BJ (cell line): ENCODE measurements at places on chromosomes 2 and 18.

DNA sequence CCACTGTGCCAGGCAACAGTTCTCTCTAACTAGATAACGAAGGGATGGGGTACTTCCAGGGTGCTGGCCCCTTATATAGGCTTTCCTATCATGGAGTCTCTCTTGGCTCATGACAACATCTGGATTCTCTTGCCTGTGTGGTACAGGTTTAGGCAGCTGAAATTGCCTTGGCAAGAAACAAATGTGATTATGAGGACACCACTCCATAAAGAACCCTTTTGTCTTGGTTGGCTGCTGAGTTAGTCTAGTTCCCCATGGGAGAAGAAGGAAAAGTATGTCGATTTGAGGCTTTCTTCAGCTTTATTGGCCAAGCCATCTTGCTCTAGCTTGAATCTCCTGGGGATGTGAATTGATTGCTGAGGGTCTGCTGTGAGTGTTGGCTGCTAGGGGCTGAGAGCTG is 76.3 kb upstream of the ZCCHC2 start:
- DNase-seq: no peak

DNA sequence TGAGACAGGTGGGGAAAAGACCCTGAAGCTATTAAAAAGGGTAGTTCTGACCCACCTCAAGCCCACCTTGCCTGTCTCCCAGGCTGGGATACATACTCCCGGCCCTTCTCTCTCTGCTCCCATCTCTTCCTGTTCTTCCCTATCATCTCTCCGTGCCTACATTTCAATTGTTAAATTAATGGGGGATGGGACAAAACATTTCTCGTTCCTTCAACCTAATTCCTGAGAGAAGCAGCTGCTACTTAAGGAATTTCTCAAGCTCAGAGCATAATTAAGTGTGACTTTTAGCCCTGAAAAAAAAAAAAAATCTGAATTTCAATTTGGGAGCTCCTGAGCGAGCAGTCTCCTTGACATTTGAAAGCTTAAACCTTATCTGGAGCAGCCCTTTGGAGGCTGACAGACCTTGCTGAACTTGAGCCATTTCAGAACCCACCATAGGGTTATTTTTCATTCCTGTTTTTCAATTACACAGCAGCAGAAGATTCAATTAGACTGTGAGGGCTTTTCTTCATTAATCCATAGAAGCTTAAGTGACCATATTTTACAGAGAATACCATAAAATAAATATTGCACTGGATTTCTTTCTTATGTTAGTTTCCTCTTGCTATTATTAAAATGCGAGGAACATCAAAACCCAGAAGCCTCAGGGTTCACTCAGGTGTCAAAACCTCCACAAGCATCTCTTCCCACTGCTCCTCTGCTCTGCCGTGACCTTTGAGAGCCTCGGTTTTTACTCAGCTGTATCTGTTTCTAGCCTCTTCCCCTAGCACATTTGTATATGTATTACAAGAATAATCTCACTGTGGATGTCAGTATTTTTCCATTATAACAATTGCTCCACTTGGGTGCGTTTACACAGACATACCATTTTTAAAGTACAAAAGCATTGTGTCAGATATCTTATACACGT is 125.7 kb downstream of the B3GNT2 start:
- DNase-seq: no peak

DNA sequence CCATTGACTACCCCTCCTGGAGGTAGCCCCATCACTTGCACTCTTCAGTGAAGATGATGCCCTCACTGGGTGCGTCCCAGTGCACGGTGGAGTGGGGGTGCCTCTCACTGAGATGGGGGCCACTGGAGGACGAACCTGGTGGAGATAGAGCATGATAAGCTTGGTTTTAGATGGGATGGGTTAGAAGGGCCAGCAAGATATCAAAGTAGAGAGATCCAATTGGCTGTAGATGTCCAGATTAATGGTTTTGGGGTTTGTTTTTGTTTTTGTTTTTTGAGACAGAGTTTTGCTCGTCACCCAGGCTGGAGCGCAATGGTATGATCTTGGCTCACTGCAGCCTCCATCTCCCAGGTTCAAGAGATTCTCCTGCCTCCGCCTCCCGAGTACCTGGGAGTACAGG is 28.3 kb downstream of the DPYSL5 start:
- no peak for DNase-seq

DNA sequence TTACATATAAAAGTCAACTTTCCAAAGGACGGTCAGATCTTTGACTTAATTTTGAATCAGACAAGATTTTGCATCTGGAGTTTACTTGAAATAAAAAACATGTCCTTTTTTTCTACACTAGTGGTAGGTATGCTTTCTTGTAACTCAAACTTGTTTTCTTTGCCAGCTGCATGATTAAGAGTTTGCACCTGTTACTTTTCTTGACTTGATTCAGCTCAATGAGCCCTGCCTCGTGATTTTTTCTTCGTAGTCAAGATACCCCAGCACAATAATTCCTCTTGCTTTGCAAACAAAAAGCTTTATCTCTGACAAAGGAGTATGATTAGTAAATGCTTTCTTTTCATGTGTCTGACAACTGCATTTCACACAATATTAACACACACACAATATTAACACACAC is 82.3 kb downstream of the FBXO15 start:
- DNase-seq: no peak

- no peak for DNase-seq
Observed at GRCh38 chr2:241857572-241858121, 1.0 kb downstream of the PDCD1 start.

DNA sequence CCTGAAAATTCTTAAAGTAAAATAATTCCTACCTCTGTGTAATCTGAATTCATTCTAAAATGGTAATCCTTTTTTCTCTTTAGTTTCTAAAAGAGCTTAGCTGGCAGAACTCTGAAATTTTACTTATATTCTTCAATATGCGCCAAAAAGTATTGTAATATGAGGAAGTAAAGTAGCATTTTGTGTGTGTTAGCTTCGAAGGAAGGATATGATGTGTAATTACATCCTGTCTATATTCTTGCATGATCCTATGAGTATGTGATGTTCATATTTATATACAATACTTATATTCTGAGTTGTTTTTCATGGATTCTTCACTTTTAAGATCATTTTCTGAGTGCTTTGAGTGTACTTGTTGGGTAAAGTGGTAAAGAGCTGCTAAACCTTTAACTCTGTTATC is 402.9 kb upstream of the PKDCC start:
- DNase-seq: no peak

DNA sequence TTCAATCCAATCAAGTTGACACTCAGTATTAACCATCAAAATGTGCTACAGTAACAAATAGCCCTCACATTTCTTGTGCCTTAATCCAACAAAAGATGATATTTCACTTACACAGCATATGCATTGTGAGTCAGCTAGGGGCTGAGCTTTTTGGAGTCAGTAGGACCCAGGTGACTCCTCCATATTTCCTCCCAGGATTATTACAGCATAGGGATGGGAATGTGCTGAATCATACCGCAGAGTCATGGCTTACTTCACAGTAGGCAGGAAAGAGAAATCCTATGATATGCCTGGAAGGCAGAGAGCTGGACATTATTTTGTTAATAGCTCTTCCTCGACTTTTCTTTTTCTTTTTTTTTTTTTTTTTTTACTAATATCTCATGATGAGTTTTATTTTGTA is 153.3 kb downstream of the TMEM182 start:
- DNase-seq: no peak

DNA sequence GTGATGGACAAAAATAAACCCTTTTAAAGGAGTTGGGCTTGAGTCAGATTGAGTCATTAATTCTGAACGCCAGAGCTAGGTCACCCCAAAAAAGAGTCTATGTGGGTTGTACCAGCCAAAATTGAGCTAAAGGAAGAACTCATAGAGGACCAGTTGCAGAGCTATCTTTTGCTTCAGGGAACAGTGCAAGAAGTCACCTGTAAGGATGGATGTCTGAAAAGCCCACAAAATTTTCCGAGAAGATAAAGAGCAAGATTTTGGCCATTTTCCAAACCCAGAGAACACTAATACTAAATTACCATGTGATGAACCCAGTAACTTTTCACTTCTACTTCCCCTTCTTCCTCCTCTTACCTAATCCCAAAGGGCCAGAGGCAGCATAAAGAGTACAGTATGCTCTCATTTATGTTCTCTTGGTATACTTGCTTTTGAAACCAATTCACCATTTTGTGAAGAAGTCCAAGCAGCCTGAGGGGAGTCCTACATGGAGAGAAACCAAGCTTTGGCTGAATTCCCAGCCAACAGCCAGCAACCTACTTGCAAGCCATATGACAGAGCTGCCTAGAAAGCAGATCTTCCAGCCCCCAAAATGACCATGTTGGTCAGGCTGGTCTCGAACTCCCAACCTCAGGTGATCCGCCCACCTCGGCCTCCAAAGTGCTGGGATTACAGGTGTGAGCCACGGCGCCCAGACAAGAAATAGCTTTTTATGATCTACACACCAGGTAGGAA is 551.7 kb downstream of the SATB2 start:
- no peak for DNase-seq

- no peak for DNase-seq
Observed at GRCh38 chr2:172606285-172606684, 50.4 kb downstream of the PDK1 start.

DNA sequence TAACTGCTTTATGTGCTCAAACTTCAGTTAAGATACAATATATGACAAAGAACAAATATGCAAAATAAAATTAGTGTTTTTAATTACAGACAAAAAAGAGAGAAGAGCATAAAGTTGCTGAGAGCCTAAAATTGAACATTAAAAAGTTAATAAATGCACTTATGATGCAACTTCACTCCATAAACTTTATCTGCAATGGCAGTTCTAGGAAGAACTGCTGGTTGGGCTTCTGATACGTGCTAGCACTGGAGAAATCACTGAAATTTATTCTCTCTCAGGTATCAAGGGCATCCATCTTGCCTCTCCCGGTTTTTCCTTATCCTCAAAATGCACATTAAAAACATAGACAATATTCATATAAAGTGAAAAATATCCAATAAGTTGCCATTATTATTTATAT is 35.7 kb downstream of the MYO3B start:
- DNase-seq: no peak

DNA sequence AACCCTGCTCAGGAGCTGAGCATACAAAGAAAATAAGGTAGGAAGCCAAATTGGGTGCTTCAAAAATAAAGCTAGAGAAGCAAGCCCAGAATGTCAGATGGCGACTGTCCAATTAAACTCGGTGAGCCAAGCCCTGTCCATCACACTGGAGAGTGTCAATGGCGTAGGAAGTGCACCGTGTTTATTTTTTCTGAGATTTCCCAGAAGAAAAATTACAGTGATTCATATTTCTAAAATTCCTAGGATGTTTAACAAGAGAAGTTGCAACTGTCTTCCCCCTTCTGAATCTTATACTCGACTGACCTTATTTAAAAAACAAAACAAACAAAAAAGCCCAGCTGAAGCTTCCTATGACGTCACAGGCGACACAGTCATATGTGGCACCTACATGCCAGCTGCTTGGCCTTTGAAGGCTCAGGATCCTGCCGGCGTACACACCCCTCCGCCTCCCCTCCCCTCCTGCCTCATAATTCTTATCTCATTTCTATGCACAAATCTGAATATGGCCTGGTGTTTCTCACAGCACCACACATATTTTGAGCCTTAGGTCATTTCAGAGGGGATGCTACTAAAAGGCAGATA is 60.8 kb downstream of the MBP start:
- peak; percentile 60 for DNase-seq
